ENCODE measurements at places on chromosomes 5 and 9. TPM values are rescaled to one million over a fixed set of nuclear protein-coding genes. Genes with fewer than 3 reads are reported as not detected.

PITX1 gene
- total RNA-seq, result 13.4 TPM

ADAMTS19 gene
- total RNA-seq, result not detected

DMGDH gene
- 0.77 TPM for total RNA-seq

CNOT8 gene
- total RNA-seq, result 34.7 TPM

DNA sequence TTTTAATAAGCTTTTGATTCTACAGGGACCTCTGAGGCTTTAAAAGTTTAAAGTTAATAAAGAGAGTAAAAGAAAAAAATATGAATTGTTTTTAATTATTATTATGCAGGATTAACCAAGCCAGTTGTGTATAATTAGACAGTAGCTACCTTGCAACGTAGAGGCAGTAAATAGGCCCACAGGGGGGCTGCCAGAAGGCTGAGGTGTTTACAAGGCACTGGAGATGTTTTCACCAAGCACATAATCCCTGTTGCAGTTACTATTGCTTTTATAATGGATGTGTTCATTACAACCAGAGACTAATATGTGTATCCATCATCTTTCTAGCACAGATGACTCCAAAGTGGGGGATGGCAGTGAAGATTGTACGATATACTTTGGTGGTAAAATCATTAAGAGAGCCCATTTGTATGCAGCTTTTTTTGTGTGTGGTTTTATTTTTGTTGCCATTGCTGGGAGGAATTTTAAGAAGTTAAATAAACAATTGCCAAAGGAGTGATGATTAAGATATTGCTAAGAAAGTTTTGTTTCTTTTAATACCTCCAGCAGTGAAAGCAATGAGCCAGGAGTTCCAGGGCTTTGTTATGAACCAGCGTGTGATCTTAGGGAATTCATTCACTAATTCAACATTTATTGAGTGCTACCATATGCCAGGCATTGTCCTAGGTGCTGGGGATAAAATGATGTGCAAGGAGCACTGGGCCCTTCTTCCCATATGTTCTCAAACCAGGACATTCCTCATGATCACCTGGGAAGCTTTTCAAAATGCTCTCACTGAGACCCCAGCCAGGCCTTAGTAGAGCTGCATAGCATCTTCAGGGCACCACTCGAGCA, 138.7 kb upstream of the EFNA5 start:
- no peak for DNase-seq
- H3K27me3 ChIP-seq, result peaks cover 2% of the 10 kb centered on the region
- no peak overlapping the region for H3K27ac ChIP-seq
- H3K36me3 ChIP-seq, result no peaks in the 10 kb centered on the region
- no peak overlapping the region for H3K4me3 ChIP-seq

- DNase-seq, result peak; percentile 11
- no peak overlapping the region for H3K27ac ChIP-seq
- H3K36me3 ChIP-seq, result no peaks in the 10 kb centered on the region
- no peaks in the 10 kb centered on the region for H3K27me3 ChIP-seq
- H3K4me3 ChIP-seq, result no peak overlapping the region
Measured at GRCh38 chr5:68924481-68925145, 169.2 kb upstream of the SLC30A5 start.

GRCh38 chr5:6473284-6473683, 24.6 kb downstream of the UBE2QL1 start:
- no peak for DNase-seq
- peaks cover 7% of the 10 kb centered on the region for H3K27me3 ChIP-seq
- H3K4me1 ChIP-seq, result no peaks in the 10 kb centered on the region
- no peak overlapping the region for H3K4me3 ChIP-seq
- no peaks in the 10 kb centered on the region for H3K36me3 ChIP-seq

GRCh38 chr9:5848372-5848882, 15.5 kb upstream of the ERMP1 start:
- H3K27ac ChIP-seq, result no peak overlapping the region
- H3K27me3 ChIP-seq, result peaks cover 3% of the 10 kb centered on the region
- H3K4me3 ChIP-seq, result no peak overlapping the region
- peaks cover 21% of the 10 kb centered on the region for H3K4me1 ChIP-seq
- H3K36me3 ChIP-seq, result no peaks in the 10 kb centered on the region

GRCh38 chr9:87138128-87139040, 191.1 kb upstream of the GAS1 start:
- H3K27ac ChIP-seq, result no peak overlapping the region
- no peak for DNase-seq

DNA sequence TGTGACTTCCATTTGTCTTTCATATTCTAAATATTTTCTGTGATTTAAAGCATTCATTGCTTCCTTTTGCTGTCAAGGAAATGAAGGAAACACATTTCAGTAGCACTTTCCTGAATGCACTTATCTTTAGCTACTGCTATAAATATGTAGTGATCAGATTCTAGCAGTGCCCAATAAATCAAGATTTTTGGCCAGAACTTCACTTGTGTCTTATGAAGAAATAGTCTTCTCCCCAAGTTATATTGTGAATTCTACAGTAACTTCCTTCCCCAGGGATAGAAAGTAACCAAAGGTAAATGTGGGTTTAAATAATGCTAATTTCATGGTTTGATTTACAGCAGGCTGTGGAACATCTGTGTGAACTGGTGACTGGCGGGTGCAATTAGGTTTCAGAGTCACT, 77.9 kb downstream of the DMRT2 start:
- no peak overlapping the region for H3K4me3 ChIP-seq
- peaks cover 2% of the 10 kb centered on the region for H3K27me3 ChIP-seq
- no peaks in the 10 kb centered on the region for H3K4me1 ChIP-seq

DNA sequence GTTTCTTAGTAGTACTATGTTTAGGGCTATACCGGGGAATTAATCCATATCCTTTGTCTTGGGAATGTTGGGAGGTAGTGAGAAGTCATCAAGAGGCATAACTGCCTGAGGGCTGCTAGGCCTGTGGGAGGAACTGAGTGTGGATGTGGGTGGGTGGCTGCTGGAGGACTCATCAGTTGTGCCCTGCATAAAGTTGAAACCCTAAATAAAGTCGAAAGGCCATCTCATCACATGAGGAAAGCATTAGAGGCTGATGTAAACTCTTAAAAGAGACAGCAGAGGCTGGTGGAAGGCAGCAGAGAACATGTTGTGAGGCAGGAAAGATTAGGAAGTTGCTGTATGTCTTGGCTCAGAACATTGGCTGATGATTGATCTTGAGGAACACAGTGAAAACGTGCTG, 143.8 kb downstream of the MAST4 start:
- peaks cover 3% of the 10 kb centered on the region for H3K27me3 ChIP-seq
- no peaks in the 10 kb centered on the region for H3K36me3 ChIP-seq
- H3K4me3 ChIP-seq, result no peak overlapping the region
- H3K4me1 ChIP-seq, result peaks cover 8% of the 10 kb centered on the region
- H3K27ac ChIP-seq, result no peak overlapping the region

GRCh38 chr5:9358961-9359685, 186.8 kb downstream of the SEMA5A start:
- H3K27ac ChIP-seq, result peak overlapping the region; percentile 54
- H3K4me1 ChIP-seq, result peaks cover 86% of the 10 kb centered on the region
- peaks cover 2% of the 10 kb centered on the region for H3K27me3 ChIP-seq
- no peak overlapping the region for H3K4me3 ChIP-seq

DNA sequence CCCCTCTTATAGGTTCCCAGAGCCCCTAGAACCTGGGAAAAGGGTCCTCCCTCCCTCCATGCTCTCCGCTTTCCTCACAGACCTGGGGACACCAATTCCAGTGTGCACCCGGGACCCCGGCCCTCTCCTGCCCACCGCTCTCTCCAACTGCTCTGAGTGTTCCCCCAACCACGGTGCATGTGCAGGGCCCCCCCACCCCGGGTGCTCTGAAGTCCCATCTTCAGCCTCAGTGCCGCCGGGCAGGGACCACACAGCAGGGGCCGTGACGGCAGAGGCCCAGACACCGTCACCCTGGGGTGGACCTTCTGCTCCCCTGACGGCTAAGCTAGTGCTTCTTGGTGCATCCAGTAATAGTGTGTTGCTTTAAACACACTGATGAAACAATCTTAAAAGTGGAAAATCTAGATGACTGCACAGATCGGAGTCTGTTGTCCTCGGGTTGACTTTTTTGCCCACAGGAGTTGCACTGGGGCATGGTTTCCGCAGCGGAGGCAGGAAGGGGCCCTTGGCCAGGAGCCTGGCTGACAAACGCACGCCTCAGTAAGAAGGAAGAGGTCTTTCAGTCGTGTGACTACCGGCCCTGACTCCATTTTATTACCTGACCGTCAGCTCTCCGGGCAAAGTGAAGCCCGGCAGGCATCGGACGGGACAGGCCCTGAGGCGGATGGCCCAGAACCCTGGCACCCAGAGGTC, 36.2 kb upstream of the SLC6A3 start:
- H3K27me3 ChIP-seq, result peaks cover 5% of the 10 kb centered on the region
- no peak overlapping the region for H3K27ac ChIP-seq
- no peak overlapping the region for H3K4me3 ChIP-seq
- no peak for DNase-seq
- no peaks in the 10 kb centered on the region for H3K4me1 ChIP-seq

- DNase-seq, result no peak
- H3K27me3 ChIP-seq, result peaks cover 4% of the 10 kb centered on the region
- H3K4me3 ChIP-seq, result no peak overlapping the region
Measured at GRCh38 chr9:136002881-136003280, 41.7 kb upstream of the UBAC1 start.

- H3K36me3 ChIP-seq, result no peaks in the 10 kb centered on the region
- DNase-seq, result no peak
- peaks cover 4% of the 10 kb centered on the region for H3K27me3 ChIP-seq
- H3K27ac ChIP-seq, result no peak overlapping the region
- no peaks in the 10 kb centered on the region for H3K4me1 ChIP-seq
Measured at GRCh38 chr5:158770506-158770905, 329.2 kb downstream of the EBF1 start.

DNA sequence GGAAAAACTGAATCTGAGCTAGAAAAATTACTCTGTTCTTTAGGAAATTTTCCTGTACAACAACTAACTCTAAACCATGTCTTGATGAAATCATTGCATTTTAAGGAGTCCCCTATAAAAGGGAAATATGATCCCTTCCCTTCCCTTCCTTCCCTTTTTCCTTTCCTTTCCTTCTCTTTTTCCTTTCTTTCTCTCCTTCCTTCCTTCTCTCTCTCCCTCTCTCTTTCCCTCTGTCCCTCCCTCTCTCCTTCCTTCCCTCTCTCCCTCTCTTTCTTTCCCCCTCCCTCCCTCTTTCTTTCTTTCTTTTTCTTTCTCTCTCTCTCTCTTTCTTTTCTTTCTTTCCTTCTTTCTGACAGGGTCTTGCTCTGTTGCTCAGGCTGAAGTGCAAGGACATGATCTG, 42.2 kb upstream of the MYO10 start:
- peaks cover 19% of the 10 kb centered on the region for H3K4me1 ChIP-seq
- no peaks in the 10 kb centered on the region for H3K36me3 ChIP-seq
- H3K4me3 ChIP-seq, result no peak overlapping the region
- H3K27ac ChIP-seq, result no peak overlapping the region

GRCh38 chr5:129906177-129906887, 2.1 kb downstream of the CHSY3 start:
- H3K27ac ChIP-seq, result no peak overlapping the region
- H3K27me3 ChIP-seq, result peaks cover 18% of the 10 kb centered on the region
- H3K36me3 ChIP-seq, result no peaks in the 10 kb centered on the region
- peaks cover 18% of the 10 kb centered on the region for H3K4me1 ChIP-seq
- no peak for DNase-seq
- H3K4me3 ChIP-seq, result peak overlapping the region; percentile 71

DNA sequence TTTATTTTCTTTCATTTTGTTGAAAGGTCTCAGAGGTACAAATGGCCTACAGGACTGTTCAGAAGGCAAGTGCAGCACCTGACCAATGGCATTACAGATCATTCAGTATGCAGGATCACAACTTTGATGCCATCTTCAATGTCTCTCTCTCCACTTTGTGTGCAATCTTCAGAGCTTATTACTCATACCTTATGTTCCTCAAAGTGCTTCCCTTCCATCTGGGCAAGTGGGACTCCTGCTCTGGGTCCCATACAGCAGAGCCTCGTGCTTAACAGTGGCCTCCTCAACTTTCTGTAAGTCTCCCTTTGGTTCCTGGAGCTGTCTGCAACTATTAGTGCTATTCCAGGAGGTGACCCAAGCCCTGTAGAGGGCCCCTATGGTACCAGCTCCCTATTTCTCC, 358.4 kb upstream of the RPS23 start:
- H3K4me3 ChIP-seq, result no peak overlapping the region
- no peaks in the 10 kb centered on the region for H3K27me3 ChIP-seq
- H3K4me1 ChIP-seq, result peaks cover 6% of the 10 kb centered on the region
- H3K27ac ChIP-seq, result no peak overlapping the region

GRCh38 chr5:113292462-113292861, 142.3 kb downstream of the TSSK1B start:
- peaks cover 17% of the 10 kb centered on the region for H3K4me1 ChIP-seq
- DNase-seq, result no peak
- peaks cover 9% of the 10 kb centered on the region for H3K27me3 ChIP-seq
- H3K36me3 ChIP-seq, result no peaks in the 10 kb centered on the region
- H3K4me3 ChIP-seq, result no peak overlapping the region
- H3K27ac ChIP-seq, result no peak overlapping the region
